Activated CD8-positive, alpha-beta memory T cell treated with anti-CD3 and anti-CD28 coated beads for 48 hours (primary cell): ENCODE measurements at places on chromosomes 12 and 14.

DNA sequence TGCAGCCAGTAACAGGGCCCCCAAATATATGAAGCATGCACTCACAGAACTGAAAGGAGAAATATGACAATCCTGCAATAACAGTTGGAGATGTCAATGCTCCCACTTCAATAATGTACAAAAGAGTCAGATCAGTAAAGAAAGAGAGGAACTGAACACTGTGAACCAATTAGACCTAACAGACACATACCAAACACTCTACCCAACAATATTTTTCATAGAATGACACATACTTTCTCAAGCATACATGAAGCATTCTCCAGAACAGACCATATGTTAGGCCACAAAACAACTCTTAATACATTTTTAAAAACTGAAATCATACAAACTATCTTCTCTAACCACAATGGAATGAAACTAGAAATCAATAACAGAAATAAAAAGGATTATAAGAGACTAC is 80.2 kb downstream of the ELK3 start:
- no peak for DNase-seq

GRCh38 chr12:62709311-62709710 is 225.6 kb downstream of the PPM1H start:
- DNase-seq: no peak

- DNase-seq: no peak
Measured at GRCh38 chr12:120999191-121000120, 16.8 kb downstream of the C12orf43 start.

DNA sequence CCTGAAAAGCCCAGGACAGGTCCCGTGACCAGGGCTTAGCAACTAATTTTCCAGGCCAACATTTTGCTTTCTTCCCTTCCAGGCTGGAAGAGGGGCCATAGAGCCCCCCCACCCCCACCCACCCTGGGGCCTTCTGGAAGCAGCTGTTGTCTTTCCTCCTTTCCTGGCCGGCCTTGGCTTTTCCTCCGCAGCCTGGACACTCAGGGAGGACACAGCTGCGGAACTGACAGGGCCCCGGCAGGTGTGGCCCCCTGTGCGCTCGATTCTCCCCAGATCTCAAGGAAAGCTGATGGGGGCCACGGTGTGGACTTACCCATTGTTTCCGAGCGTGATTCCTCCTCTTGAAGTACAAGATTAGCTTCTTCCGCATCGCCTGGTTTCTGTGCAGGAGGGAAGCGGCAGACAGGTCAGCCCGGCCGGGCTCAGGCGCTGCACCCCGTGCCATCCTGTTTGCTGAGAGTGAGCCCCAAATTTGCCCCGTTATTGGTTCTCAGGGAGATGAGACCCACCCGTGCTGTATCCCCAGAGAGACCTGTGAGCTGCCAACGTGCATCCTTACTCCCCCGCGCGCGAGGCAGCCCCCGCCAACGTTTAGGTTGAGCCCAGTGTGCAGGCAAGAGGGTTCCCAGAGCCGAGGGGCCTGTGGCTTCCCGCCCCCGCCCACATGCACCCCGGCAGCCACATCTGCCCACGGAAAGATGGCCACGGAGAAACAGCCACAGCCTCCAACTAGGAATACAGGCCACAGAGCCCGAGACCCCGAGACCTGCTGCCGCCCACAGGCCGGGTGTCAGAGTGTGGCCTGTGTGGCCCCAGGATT is 129.6 kb downstream of the NCOR2 start:
- no peak for DNase-seq

DNA sequence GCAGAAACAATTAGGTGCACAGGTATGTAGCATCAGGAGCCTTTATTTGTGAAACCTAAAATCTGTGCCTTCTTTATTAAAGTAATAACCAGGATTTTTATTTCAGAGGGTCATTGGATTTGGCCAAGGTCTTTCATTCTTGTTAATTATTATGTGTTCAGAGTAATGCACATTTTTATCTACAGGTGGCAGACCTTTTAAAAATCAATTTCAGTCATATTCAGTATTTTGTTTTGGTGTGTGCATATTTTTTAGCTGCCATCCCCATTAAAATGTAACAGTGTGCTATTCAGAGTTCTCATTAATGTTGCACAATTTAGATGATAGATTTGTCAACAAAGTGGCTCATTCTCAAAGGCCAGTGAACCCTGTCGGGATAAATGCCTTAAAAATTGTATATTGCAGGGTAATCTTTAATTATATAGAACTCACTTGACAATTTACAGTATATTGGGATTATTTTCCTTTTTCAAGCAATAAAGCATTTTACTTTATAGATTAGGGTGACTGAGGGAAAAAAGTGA is 319.3 kb upstream of the SOX5 start:
- no peak for DNase-seq

DNA sequence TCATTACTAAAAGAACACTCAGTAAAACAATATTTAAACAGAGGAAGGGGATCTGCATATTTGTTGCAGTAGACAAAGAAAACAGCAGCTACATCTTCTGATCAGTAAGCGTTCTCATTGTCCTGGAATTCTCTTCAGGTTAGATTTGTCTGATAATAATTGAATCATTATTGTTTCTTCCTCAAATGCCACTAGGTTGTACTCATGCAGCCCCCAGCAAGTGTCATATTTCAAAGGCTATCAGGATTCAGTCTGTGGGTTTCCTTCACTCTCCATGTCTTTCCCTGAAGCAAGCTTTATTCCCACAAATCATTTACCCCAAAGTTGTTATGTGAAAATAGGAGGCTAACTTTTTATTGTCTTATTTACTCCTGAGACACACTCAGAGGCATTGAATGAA is 14.7 kb downstream of the PIK3C2G start:
- no peak for DNase-seq

- DNase-seq: no peak
Measured at GRCh38 chr14:93536945-93537344, 106.2 kb downstream of the UNC79 start.

DNA sequence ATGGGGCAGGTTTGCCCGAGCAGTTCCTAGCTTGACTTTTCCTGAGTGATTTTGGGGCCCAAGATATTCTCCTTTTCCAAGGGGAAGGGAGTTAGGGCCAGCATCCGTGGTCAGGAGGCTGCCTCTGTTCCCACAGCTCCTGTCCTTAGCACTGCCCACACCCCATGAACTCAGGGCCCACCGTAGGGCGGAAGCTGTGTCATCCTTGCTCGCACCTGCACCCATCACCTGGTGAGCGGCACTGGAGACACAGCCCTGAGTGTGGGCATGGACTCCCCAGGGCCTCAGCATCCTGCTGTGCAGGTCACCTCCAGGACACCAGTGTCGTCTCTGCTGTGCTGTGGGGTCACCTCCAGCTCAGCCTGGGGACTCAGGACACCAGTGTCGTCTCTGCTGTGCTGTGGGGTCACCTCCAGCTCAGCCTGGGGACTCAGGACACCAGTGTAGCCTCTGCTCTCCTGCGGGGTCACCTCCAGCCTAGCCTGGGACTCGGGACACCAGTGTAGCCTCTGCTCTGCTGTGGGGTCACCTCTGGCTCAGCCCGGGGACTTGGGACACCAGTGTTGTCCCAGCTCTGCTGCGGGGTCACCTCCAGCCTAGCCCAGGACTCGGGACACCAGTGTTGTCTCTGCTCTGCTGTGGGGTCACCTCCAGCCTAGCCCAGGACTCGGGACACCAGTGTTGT is 322.9 kb downstream of the ADGRD1 start:
- DNase-seq: no peak

GRCh38 chr12:74489543-74489942 is 48.1 kb upstream of the ATXN7L3B start:
- no peak for DNase-seq

DNA sequence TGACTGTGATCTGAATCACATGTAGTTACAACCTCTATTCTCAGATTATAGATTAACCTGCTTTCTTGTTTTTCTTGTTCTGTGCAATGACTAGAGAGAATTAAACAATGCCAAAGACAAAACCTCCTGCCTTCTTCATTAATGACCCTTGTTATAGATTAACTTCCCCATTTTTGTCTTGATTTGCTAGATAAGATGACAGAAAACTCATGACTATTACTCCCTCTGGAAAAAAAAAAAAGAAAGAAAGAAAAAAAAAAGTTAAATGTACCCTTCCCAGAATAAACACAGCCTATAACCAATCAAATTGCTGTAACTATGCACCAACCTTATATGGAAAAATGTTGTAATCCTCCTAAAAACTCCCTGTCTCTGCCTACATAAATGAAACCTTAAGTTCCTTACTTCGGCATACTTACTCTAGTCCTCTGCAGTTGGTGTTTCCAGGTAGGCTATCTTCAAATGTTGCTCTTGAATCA is 41.1 kb upstream of the PCED1B start:
- no peak for DNase-seq

- DNase-seq: no peak
Measured at GRCh38 chr12:75271576-75271975, 58.5 kb downstream of the CAPS2 start.

- no peak for DNase-seq
Measured at GRCh38 chr14:63770187-63770807, 42.4 kb upstream of the SGPP1 start.

- DNase-seq: peak; percentile 58
Measured at GRCh38 chr12:46214668-46215436, 54.0 kb downstream of the SLC38A1 start.

DNA sequence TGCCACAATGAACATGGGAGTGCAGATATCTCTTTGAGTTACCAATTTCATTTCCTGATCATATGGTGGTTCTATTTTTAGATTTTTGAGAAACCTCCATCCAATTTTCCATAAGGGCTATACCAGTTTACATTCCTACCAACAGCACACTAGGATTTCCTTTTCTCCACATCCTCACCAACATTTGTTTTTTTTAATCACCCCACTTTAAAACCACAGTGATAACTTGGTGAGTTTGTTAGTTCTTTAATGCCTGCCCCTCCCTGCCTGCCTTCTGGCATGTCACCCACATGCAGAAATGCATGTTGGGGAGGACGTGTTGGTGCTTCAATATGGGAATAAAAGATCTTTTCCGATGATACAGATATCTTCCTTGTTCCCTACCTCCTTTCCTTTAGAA is 167.9 kb downstream of the CAND1 start:
- DNase-seq: no peak

DNA sequence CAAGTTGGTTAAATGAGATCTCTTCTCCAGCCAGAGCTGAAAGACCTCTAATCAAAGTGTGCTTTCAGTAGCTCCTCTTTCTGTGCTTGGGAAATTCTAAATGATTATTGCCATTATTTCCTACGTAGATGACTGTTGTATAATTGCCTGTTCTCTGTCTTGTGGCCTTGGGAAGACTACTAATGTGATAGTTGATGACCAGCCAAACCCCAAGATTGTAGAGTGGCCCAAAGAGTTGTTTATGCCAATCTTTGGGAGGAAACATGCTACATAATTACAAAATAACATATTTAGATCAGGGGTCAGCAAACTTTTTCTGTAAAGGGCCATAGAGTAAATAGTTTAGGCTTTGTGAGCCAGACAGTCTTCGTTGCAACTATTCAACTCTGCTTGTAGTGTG is 135.1 kb upstream of the DIO2 start:
- DNase-seq: no peak
